ENCODE measurements at places on chromosomes 12 and 14. TPM values are rescaled to one million over a fixed set of nuclear protein-coding genes. Genes with fewer than 3 reads are reported as not detected.

DNA sequence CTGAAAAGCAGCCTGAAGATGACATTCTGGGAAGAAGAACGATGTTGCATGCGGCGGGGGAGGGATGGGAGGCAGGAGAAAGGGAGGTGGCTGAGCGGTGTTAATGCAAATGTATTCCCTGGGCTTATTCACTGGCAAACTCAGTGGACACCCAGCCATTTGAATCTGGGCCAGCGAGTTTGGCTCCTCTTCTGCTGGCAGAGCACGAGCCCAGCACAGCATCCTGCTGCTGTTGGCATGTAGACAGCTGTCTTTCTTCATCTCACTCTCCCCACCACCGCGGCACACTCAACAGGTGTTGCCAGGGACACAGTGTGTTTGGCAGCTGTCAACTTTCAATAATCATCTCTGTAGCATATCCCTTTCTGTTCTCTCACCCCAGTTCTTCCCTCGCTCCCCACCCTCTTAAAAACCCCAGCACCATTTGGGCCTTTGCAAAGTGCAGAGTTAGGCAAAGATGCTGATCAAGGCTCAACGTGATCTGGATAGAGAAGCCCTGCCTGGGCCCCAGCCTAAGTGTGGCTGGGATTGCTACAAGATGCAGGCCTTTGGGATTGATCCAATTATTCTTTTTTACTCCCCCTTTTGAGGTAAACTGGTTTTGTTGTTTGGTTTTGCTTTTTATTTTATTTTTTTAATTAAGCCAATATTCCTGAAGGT is 131.9 kb downstream of the EXOC5 start:
- DNase-seq: no peak

GRCh38 chr12:88235183-88235833 is 93.2 kb downstream of the TMTC3 start:
- DNase-seq: no peak

GRCh38 chr12:29983851-29984250 is 200.1 kb upstream of the TMTC1 start:
- no peak for DNase-seq

- DNase-seq: no peak
Observed at GRCh38 chr12:14418451-14418890, 53.0 kb downstream of the ATF7IP start.

- DNase-seq: no peak
Observed at GRCh38 chr12:47206450-47207339, 126.9 kb upstream of the AMIGO2 start.

DNA sequence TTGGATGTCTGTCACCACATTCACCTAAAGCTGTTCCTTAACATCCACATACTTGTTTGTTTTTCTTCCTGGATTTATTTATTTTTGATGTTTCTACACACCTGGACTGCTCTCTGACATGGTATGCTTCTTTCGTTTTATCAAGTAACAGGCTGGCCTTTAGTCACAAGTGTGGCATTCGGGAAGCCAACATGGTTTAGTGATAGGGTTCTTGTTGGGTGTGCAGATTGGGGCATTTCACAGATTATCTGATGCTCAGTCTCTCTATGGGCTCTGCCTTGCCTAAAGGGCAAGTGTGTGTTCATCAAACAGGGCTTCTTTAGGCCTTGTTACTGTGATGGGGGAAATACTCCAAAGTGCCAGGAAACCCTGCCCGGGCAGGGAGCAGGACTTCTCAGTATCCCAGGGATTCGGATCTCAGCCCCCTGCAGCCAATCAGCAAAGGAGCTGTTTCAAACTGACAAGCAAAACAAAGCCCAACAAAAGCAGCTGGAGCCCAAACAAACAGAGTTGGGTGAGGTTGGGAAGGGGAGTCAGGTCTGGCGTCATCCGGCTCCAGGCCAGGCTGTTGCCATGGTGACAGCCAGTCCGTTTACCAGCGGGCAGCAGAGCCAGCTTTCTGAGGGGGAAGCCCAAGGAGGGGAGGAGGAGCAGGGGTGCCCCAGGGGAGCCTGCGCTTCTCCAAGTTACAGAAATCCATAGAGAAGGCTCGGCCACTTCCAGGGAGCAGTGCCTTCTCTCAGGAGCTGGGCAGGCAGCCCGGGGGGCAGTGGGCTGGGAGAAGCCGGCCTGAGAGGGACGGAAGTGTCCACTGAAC is 31.9 kb downstream of the FOS start:
- no peak for DNase-seq

DNA sequence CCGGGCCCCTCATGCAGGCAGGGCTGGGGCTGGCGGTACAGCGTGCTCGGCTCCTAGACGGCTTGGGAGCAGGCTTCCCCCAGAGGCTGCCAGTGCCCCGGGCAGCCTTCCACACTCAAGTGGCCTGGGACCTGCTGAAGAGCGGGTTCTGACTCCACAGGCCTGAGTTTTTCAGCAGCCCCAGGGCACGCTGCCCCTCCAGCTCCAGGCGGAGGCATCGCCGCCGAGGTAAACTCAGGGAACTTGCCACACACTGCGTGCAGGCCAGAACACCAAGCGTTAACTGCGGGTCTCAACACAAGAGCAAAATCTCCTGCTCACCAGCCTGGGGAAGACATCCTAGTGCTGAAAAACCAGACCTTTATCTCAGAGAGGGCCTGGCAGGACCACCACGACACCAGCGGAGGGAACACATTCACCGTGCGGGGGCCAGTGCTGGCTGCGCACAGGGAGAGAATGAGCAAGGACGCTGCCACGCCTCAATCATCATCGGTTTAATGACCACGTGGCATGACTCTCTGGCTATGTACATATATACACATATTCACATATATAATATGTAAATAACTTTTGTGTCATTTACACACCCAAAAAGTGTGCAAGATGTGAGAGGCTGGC is 21.3 kb downstream of the PSMC1 start:
- DNase-seq: no peak

- DNase-seq: no peak
Observed at GRCh38 chr12:93200291-93200917, 177.3 kb upstream of the NUDT4 start.

DNA sequence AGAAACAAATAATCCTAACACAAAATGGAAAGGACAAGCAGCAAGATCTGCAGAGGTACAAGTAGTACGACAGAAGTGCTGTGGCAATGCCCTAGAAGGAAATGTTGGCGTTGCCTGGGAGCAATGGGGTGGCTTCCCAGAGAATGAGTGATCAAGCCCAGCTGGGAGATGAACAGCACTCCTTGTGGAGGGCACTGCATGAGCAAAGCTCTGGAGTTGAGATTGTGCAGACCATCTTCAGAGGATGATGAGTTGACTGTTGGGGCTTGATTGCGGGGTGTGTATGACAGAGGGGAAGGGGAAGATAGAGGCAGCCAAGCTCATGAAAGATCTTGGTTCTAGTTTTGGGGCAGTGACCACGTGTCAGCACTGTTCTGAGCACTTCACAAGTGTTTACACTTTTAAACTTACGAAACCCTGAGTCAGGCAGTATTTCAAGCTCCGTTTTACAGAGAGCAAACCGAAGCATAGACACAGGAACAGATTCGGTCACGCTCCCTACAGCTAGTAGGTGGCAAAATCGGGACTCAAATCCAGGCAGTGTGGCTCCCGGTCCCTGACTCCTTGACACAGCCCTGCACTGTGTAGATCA is 127.2 kb upstream of the LHX5 start:
- DNase-seq: no peak

The NPFF gene
- not detected for total RNA-seq

The ZNF410 gene
- 41.1 TPM for total RNA-seq

The DPY19L2 gene
- total RNA-seq: 5.0 TPM

Data from esophagus muscularis mucosa (tissue), 4 donors.